ENCODE measurements at places on chromosomes 3 and 15. TPM values are rescaled to one million over a fixed set of nuclear protein-coding genes. Genes with fewer than 3 reads are reported as not detected.
A peak's percentile ranks its signal among the peaks of the same experiment; 100 is the strongest.

The GOLGA6L4 gene
- 2.3 TPM for total RNA-seq

- no peak for DNase-seq
Measured at GRCh38 chr15:90550919-90551318, 21.2 kb downstream of the CRTC3 start.

- no peak for DNase-seq
Measured at GRCh38 chr3:31065765-31066164, 171.3 kb upstream of the GADL1 start.

The ZPLD1 gene
- not detected for total RNA-seq

DNA sequence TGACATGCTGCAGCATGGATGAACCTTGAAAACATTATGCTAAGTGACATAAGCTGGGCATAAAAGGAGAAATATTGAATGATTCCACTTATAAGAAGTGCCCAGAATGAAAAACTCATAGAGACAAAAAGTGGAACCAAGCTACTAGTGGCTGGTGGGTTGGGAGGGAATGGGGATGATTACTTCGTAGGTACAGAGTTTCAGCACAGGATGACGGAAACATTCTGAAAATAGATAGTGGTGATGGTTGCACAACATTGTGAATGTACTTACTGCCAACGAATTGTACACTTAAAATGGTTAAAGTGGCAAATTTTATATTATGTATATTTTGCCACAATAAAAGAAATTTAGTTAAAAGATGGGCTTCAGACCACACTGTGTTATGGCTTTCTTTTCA, 93.6 kb downstream of the RPLP1 start:
- no peak for DNase-seq

GRCh38 chr15:72820278-72820677, 36.7 kb upstream of the ADPGK start:
- DNase-seq: no peak

DNA sequence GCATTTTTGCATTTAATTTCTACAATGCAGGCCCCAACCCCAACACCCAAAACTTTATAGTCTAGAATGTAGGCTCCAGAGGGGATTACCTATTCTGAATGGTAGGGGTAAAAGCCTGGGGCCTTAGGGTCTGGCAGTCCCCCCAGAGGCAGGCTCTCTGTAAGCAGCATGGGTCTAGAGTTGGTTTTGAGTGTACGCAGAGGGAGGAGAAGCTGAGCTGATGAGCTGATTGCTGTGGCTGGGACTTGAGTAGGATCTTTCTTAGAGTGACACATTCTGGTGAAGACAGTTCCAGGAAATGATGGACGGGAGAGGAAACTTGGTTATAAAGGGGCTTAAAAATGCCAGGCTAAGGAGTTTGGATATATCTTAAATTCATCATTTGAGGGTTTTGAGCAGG, 2.1 kb downstream of the LPP start:
- DNase-seq: peak; percentile 52

- no peak for DNase-seq
Measured at GRCh38 chr3:171840811-171841619, 2.1 kb upstream of the TMEM212 start.

- DNase-seq: no peak
Measured at GRCh38 chr3:33911525-33912322, 113.3 kb downstream of the PDCD6IP start.

The TMEM212 gene
- total RNA-seq: not detected

The CLDN16 gene
- total RNA-seq: not detected

The MRPS22 gene
- 31.9 TPM for total RNA-seq

DNA sequence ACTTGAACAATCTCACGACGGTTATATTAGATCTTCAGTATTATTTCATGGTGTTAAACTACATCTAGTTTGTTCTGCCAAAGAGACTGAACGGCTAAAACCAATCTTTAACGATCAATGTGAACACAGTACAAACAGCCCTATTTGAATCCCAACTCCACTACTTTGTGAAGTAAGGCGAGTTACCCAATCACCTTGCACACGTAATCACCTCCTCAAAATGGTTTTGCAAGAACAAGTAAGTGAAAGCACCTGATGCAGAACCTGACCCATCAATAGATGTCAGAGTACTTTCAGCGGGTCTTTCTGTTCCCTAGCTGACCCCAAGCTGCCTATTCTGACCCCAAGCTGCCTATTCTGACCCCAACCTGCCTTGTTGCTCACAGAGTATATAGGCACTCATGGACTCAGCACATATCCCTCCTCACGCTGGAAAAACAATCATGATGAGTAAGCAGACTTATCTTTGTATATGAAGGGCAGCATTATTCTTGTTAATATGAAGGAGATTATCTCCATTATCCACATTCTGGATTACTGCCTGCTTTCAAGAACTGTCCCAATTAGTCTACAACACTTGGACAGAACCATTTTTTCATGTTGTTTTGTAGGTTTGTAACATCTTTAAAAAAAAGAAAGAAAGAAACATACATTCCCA, 3.7 kb downstream of the KPNA1 start:
- no peak for DNase-seq

DNA sequence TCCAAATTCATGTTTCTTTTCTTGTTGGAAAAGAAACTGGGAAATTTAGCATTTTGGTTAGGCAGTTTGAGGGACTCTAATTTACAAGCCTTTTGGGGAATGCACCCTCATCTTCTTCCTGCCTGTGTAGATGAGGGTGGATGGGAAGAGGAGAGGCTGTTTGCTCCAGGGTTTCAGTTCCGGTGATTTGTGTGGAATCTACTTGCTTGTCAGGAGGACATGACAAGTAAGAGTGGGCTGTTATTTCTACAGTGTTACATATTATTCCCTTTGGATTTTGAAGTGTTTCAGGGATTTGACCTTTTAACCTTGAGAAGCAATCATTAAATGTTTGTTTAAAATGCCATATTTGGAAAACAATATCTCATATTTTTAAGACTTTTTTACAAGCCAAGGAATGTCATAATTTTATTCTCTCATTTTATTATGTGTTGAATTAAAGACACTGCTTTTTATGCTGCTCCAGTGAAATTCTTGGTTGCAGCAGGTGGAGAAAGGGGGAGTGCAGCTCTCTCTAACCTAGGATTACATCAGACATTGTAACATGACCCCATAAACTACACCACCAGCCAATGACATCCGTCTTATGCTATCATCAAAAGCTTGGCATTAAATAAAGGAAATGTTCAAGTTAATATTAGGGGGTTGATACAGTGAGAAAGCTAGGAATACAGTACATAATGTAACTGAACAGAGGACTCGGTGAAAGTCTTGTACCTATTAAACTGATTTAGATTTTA, 30.2 kb downstream of the PLAAT1 start:
- no peak for DNase-seq

- no peak for DNase-seq
Measured at GRCh38 chr15:77019521-77020331, 24.8 kb downstream of the PSTPIP1 start.

DNA sequence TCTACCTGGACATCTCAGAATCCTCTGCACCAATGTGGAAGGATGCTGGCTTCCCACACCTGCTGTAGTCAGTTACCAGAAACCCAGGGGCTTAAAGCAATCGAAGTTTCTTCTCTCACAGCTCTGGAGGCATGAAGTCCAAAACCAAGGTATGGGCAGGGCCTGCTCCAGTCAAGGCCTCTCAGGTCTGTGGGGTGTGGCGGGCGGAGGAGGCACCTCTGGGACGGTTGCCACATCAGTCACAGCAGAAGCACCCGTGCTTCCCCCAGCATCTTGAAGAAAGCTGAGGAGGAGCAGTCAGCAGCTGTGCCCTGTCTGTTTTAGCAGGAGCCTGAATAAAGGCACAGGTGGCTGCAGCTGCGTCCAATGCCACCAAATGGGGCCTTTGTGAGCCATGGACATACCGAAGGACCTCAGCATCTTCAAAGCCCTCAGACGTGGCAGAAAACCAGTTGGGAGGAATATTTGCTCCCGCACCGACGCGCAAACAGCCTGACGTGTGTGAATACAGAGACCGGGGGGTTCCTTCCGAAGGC, 68.9 kb downstream of the TFRC start:
- DNase-seq: no peak

All from activated CD4-positive, alpha-beta memory T cell treated with anti-CD3 and anti-CD28 coated beads, Interleukin-2, amount 10 ng/mL, durations not matched to agents 7 days and 5 days (primary cell).